ENCODE measurements at places on chromosomes 13 and 19.

DNA sequence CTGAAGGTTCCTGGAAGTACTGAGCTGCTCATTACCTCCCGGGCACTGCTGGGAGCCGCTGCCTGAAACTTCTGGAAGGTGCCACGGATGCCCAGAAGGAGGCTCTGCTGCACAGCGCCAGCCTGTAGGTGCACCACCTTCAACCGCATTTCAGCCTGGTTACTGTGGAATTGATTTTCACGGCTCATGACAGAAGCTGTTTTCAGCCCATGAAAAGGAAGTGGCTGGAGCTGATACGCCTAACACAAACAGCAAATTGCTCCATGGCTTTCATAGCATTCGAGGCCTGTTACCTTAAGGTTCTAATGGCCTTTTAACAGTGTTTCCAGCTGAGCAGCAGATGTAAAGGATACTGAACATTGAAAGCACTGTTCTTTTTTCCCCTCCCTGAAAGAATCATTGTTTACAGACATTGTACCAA lies 22.0 kb downstream of the GPC6 start:
- DNase-seq, result peak; percentile 63

GRCh38 chr13:60642552-60642951 lies 245.5 kb downstream of the TDRD3 start:
- DNase-seq, result no peak

DNA sequence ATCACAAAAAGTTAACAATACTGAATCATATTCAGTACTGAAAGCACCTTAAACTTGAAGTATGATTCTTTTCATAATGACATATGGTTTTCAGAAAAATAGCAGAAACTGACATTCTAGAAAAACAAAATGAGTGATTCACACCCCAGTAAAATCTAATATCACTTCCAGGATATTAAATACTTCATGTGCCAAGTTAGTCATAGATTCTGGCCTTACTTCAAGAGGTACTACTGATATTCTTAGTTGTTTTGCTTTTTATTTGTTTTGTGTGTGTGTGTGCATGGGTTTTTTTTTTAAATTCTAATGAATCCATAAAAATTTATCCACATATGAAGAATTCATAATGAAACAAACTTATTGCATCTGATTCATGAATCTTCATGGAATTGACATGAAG lies 207.9 kb upstream of the UFM1 start:
- DNase-seq, result peak; percentile 48

DNA sequence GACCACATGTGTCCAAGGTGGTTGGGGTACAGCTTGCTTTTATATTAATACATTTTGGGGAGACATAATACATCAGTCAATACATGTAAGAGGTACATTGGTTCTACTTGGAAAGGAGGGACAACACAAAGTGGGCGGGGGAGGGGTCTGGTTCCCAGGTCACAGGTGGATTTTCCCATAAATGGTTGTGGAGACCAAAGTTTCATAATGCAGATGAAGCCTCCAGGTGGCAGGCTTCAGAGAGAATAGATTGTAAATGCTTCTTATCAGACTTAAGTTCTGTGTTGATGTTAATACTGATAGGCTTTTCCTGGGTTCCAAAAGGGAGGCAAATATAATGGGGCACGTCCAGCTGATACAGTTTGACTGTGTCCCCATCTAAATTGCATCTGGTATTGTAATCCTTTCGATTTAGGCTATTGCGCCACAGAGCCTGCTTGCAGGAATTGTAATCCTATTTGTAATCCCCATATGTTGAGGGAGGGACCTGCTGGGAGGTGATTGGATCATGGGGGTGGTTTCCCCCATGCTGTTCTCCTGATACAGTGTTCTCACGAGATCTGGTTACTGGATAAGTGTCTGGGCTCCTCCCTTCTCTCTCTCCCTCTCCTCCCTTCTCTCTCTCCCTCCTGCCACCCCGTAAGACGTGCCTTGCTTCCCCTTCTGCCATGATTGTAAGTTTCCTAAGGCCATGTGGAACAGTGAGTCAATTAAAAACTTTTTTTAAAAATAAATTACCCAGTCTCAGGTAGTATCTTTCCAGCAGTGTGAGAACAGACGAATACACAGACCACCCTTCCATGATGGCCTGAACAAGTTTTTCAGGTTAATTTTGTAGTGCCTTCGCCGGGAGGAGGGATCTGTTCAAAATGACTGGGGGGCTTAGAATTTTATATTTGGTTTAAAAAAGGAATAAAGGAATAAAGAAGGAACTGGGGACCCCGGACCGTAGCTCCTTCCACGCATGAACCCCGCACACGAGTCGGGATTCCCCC lies 44.9 kb downstream of the ZNF823 start:
- peak; percentile 90 for DNase-seq

DNA sequence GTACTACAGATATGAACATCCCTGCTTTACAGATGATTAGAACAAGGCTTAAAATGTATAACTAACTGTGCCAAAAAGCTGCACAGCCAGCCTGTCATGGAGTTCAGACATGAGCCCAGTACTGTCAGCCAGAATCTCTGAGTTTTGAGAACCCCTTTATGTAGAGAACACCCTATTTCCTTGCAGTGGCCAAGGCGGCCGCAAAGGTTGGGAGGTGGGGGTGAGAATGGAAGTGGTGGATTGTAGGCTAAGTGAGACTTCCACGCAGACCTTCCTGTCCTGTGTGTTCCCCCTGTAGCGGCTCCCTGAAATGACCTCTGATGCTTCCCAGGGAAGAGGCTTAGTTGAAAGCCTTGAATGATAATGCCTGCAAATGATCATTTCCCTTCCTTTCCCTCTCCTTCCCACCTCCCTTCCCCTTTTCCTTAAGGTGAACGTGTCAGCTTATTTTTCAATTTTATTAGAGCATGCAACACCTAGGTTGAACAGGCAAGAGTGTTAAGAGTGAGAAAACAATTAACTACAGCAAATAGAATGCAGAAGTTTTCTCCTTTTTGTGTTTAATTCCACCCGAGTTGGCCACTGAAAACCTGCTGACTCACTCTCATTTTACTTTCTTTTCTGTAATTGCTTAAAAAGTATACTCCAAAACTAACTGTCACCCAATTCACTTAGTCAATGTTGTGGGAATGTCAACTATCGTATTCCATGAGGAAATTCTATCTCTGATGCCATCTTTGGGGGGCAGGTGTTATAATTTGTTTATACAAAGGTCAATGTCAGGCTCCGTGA lies 167.0 kb upstream of the EDNRB start:
- no peak for DNase-seq

DNA sequence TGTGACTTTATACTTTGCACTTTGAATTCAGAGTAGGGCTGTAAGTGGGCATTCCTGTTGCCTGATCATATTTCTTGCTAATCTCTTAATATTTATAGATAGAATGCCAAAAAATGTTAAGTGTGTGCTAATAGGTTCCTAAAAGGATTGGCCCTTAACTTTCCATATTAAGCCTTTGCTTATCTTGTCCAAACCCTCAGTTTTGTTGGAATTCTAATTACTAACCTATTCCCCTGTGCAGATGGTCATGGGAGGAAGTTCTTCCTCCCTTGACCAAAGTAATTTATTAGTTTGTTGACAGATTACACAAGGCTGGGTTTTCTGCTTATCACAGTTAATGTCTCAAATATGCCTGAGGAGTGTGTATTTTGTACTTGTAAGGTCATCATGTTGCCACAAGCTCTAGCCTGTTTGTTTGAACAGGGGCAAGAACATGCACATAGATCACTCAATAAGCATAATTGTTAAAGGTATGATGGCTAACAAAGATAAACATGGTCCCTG lies 541.1 kb upstream of the SPRY2 start:
- DNase-seq, result peak; percentile 37

GRCh38 chr13:39044536-39044935 lies 6.3 kb downstream of the NHLRC3 start:
- DNase-seq, result no peak

GRCh38 chr13:74203576-74203975 lies 69.4 kb upstream of the KLF12 start:
- DNase-seq, result peak; percentile 41

DNA sequence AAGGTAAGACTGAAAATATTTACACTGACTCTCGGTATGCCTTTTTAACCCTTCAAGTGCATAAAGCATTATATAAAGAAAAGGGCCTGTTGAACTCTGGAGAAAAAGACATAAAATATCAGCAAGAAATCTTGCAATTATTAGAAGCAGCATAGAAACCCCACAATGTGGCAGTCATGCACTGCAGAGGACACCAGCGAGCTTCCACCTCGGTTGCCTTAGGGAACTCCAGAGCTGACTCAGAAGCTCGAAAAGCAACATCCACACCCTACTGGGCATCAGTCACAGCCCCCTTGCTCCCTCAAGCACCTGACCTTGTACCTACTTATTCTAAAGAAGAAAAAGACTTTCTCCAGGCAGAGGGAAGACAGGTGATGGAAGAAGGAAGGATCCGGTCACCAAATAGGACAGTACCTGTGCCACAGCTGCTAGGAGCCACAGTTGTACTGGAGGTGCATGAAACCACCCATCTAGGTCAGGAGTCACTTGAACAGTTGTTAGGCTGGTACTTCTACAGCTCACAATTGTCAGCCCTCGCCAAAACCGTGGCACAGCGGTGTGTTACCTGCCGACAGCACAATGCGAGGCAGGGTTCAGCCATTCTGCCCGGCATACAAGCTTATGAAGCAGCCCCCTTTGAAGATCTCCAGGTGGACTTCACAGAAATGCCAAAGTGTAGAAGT lies 2.9 kb downstream of the ZNF816 start:
- DNase-seq, result no peak

GRCh38 chr19:5235458-5236219 lies 105.0 kb downstream of the PTPRS start:
- DNase-seq, result no peak

DNA sequence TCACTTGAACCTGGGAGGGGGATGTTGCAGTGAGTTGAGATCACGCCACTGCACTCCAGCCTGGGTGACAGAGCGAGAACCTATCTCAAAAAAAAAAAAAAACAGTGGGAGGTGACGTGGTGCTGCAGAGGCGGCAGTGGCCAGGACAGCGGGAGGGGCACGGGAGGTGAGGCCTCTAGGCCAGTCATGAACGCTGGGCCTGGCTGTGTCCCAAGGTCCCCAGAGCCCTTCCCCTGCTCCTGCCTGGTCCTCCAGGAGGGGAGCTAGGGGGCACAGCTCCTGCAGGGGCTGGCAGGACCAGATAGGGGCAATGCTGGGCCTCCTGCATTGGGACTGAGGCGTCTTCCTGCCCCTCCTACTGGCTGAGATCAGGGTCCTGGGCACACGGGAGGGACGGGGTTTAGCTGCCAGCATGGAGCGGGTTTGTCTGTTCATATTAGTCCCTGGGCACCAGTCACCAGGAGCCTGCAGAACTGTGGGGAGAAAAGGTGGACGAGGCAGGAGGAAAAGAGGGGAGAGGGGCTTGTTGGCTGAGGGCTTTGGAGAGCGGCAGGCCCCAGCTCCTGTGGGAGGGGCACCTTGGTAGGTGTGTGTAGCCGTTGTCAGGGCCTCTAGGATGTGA lies 4.5 kb downstream of the MAP2K7 start:
- DNase-seq, result no peak

- no peak for DNase-seq
Measured at GRCh38 chr13:45778882-45779281, 72.7 kb downstream of the SIAH3 start.

- DNase-seq, result peak; percentile 32
Measured at GRCh38 chr13:27203854-27204253, 32.2 kb upstream of the USP12 start.

DNA sequence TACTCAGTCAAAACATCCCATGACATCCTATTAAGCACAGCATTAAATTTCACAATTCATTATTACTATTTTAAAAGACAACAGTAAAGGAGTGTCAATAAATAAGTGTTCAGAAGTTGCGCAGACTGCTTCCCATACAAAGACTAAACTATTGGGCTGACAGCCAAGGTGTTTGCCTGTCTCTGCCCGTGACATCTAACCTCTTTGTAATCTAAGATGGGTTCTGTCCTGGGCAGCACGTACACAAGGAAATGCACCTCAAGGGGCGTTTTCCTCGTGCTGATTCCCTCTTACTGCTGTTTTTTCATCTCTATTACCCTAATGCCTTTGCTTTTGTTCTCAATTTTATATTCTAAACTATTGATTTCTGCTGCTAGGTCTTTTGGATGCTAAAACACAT lies 216.3 kb downstream of the NHLRC3 start:
- no peak for DNase-seq

- DNase-seq, result peak; percentile 93
Measured at GRCh38 chr13:76723551-76724232, 162.5 kb downstream of the KCTD12 start.

DNA sequence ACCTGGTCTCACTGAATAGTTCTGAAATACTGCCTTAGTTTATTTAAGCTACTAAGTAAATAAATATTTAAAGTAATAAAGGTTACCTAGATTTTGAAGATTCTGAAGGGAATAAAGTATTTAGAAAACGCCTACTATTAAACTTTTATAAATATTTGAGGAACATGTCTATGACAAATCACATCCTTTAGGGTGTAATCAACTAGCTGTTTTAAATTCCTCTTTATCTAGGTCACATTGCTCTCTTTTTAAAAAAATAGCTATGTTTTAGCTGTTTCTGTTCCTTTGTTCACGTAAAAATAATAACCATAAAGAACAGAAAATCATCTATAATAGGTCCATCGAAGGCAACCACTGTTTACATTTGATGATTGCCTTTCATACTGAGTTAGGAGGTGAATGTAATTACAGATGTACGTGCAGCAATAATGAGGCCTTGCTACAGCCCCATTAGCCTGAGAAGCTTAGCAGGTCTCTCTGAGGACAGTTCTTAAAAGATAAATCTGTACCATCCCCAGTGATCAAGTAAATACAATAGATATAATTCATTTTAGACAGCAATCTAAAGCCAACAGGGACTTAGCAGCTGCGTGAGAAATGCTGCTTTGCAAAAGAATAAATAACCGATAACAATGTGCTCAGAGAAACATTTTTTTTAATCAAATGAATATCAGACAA lies 449.5 kb downstream of the LIG4 start:
- DNase-seq, result peak; percentile 60

GRCh38 chr13:30924721-30925120 lies 7.7 kb upstream of the TEX26 start:
- DNase-seq, result no peak

- DNase-seq, result no peak
Measured at GRCh38 chr19:39637891-39638290, 17.8 kb upstream of the LGALS16 start.

DNA sequence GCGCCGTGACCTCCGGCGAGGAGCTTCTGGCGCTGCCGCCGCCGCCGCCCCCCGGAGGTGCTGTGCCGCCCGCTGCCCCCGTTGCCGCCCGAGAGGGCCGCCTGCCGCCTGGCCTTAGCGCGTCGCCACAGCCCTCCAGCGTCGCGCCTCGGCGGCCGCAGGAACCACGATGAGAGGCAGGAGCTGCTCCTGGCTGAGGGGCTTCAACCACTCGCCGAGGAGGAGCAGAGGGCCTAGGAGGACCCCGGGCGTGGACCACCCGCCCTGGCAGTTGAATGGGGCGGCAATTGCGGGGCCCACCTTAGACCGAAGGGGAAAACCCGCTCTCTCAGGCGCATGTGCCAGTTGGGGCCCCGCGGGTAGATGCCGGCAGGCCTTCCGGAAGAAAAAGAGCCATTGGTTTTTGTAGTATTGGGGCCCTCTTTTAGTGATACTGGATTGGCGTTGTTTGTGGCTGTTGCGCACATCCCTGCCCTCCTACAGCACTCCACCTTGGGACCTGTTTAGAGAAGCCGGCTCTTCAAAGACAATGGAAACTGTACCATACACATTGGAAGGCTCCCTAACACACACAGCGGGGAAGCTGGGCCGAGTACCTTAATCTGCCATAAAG lies 4.8 kb downstream of the PDX1 start:
- DNase-seq, result no peak

- DNase-seq, result no peak
Measured at GRCh38 chr19:2992958-2993357, 15.6 kb downstream of the TLE6 start.

All from iris pigment epithelial cell (primary cell).